ENCODE measurements at places on chromosomes 1 and 21.

DNA sequence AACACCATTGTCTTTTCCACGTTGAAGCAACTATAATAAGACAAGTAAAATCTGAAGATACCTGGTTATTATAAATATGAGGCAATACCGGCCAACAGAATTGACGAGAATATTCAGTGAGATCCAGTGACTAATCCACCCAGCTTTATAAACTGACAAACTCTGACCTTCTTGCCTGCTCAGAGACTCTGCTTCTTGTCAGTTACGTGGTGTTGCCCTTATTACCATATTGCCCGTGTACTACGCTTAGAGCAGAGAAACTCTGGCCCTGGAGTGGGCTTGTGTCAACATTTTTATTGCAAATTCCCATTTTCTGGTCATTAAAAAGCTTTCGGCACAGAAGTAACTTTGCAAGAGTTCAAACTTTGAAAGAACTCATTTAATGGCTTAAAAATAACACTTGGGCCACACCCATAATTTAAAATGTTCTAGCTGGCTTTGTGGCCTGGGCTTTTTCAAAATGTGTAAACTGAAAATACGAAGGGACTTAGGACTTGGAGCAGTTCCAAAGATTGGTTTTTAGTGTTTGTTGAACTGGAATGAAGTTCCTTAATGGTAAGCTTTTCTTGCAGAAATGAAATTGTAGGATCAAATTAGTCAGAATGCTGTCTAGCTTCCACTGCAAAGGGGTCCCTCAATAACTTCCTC is 266.2 kb downstream of the LMO4 start:
- DNase-seq: no peak

DNA sequence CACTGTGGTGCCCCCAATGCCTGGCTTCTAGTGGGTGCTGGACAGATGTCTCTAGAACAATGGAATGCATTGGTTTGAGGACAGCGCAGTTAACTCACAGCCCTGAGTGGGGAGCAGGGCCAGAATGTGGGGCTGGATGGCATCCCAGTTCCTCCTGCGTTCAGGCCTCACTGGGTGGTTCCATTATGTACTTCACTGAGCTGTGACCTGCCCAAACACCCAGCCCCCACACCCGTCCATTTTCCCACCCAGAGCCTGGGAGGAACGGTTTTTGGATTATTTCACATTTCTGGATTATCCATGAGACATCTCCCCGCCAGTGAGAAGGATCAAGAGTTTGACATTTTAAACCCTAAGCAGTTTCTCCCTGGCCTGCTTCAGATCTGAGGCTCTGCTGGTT is 55.3 kb upstream of the WASF2 start:
- DNase-seq: no peak

GRCh38 chr21:36470294-36470693 is 9.6 kb downstream of the CLDN14 start:
- no peak for DNase-seq

DNA sequence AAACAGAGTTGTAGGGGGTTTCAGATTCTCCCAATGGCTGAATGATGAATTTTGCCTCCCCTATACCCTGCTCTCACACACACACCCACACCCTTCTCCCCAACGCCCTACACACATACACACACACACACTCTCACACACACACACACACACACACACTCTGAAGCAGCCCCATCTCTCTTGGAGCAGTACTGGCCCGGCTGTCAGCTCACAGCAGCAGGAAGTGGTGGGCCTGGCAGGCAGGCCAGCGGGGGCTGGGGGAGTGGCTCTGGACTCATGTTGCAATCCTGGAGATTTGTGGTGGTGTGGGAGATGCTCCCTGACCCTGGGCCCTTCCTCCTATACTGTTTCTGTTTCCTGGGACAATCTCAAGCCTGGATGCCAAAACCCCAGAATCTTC is 2.2 kb downstream of the IKBKE start:
- no peak for DNase-seq

All from esophagus muscularis mucosa (tissue), 4 donors.